PC-3 (cell line): ENCODE measurements at places on chromosomes 11 and 22.

- DNase-seq = no peak
Measured at GRCh38 chr11:12017243-12017678, 8.8 kb upstream of the DKK3 start.

- no peak for DNase-seq
Measured at GRCh38 chr11:61083601-61084147, 18.6 kb upstream of the CD5 start.

DNA sequence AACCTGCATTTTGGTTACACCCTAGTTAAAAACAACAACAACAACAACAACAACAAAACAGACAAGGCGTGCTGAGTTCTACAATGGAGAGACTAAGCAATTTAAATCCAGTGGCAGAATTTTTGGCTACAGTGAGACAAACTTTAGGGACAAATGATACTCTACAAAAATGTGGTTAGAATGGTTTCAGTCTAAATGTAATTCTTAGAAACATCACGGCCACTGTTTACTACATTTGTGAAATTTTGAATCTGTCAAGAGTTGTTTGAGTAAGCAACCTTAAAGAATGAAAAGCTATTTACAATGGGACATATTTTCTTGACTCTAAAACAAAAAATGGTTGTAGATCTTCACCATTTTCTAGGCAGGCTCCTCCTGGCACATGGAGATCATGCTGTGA is 259.4 kb downstream of the SWAP70 start:
- DNase-seq = no peak

DNA sequence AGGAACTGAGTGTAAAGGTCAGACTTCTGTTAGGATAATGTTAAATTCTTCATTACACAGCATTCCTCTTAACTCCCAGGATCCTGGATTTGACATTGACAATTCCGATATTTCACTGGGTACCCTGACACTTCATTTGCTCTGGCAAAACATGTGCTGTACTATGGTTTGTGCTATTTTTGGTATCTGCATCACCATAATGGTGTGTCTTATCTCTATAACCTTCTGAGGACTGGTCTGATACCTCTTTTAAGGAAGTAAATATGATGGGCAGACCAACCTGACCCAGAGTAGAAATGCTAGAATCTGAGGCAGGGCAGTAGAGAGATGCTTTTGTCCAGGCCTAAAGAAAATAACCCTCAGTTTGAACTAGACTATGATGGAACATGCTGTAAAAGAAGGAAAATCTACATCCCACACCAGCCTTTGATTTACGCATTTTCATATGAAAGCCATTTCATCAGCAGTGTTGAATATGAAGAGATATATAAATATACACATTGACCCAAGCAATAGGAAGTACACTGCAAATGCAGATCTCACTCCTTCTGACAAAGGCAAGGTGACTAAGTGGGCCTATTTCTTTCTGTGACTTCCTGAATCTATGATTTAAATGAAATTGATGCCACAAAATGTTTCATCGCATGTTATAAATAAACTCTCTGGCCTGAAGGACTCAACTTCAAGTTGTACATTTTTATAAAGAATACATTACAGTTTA is 966.7 kb downstream of the DLG2 start:
- no peak for DNase-seq

- DNase-seq = peak; percentile 60
Measured at GRCh38 chr22:42188808-42189447, 58.3 kb upstream of the CYP2D6 start.

DNA sequence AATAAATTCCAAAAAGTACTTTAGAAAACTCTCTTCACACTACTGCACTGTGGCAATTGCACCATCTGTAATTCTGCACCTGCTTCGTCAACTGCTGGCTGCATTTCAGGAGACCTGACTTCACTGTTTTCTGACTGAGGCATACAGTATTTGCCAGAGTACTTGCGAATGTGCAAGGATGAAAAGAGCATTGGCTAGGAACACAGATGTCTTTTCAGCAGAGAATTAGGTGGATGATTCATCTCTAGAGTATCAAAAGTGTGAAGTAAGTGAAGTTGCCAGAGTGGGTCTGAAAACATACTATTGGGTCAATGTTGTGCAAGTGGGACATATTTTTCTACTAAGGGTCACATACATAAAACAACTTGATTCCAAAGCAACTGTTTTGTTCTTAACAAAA is 427.5 kb upstream of the CCDC90B start:
- DNase-seq = no peak

- DNase-seq = no peak
Measured at GRCh38 chr11:45766469-45766868, 38.5 kb upstream of the SLC35C1 start.

GRCh38 chr22:48450188-48450825 is 1377.4 kb downstream of the BRD1 start:
- no peak for DNase-seq

- no peak for DNase-seq
Measured at GRCh38 chr11:14687943-14688627, 44.5 kb downstream of the PDE3B start.

DNA sequence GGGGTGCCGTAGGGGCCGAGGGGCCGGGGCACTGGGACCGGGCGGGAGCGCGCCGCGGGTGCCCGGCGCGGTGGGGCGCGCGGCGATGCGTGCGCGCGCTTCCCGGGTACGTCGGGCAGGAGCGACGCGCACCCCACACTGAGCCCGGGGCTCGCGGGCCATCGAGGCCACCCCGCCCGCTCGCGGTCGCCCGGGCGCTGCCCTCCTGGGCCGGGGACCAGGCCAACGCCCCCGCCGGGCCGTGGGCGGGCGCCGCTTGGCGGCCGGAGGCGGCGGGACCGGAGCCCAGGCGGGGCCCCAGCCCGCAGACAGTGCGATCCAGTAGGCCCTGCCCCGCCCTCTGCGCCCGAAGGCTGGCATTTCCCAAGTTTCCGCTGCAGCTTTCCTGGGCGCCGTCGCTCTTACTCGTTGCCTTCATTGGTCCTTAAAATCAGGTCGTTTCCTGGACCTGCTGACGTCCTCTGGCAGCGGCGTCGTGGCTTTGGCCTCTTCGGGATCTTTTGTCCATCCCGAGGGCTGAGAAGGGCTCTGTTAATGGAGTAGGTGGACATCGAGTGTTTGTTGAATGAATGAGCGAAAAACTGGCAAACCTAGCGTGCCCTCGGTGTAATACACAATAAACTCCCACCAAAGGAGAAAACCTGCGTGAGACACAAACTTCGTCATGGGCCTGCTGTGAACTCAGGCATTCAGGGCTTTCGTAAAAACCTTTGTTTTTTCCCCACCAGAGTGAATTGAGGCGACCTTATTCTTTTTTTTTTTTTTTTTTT is 638 bp downstream of the PARVA start:
- peak; percentile 83 for DNase-seq

- peak; percentile 99 for DNase-seq
Measured at GRCh38 chr11:134223836-134224709, at the start of the genes NCAPD3 and VPS26B. Gene NCAPD3 (minus strand): TSS chr11:134223967. CDS start chr11:134223926, 41 bp downstream. Gene VPS26B (plus strand): TSS chr11:134224671. CDS start chr11:134225123, 452 bp downstream.

GRCh38 chr22:35310556-35311550 is 11.2 kb downstream of the TOM1 start:
- peak; percentile 37 for DNase-seq

GRCh38 chr11:26578998-26579661 is 7.1 kb upstream of the MUC15 start:
- DNase-seq = peak; percentile 24

DNA sequence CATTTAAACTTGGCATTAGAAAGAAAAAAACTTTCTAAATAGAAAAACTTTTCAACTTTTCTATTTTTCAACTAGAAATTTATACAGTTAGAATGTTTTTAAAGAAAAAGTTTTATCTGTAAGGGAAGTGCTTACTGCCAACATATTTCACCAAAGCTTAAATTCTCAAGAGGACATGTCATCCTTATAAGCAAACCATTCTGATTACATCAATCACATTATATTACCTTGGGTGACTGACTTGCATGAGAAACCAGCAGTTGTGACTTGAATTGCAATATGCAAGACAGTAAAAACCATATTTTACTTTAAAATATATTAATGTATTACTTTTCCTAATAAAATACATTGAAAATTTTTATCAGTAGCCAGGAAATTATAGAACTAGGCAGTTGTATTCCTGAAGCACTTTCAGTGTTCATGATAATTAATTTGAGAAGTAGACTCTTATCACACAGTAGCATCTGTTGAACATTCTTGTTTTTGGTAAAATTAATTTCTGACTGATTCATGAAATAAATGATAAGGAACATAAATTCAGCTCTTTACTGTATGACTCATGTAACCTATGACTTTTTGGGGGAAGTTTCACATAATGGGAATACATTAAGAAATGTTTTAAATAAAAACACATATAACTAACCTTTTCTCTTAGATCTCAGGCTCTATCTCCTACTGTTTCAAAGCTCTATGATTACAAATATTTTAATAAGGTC is 345.0 kb upstream of the CCDC179 start:
- peak; percentile 45 for DNase-seq

- peak; percentile 44 for DNase-seq
Measured at GRCh38 chr11:115222218-115222862, 281.9 kb downstream of the CADM1 start.

GRCh38 chr22:28477556-28477955 is 202.1 kb downstream of the TTC28 start:
- no peak for DNase-seq

DNA sequence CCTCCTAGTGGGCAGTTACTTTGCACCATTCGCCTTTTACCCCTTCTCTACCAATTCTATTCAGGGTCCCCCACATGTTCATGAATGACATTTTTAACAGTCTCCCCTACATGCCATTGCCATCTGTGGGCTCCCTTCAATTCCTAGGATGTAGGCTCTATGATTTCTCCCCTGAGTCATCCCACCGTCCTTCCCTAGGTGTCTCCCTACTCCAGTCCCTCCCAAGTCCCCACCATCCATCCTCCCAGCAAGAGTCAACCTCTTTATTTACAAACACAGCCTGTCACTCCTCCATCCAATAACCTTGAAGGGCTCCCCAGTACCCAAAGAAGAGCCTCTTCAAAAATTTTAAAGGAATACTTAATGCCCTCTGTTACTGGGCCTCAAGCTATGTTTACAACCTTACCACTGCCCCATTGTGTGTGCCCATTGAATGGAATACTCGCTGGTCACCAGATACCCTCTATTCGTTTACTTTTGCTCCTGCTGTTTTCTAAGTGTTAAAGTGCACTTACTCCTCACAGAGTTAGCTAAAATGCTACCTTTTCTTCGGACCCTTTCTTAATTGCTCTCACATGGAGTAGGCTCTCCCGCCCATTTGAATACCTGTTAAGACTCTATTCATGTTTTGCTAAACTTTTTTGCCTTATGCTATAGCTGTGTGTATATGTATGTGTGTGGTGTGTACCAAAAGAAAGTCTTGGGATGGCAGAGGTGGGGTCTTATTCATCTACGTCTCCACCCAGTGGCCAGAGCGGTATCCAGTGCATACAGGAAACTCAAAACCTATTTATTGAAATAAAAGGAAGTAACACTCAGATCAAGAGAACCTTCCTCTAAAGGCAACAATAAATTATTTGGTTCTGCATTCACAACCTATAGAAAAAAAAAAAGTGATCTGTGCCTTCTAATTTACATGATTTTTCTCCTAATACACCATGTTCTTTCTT is 235.8 kb upstream of the CCDC90B start:
- peak; percentile 15 for DNase-seq
